ENCODE measurements at places on chromosomes 5 and 9. TPM values are rescaled to one million over a fixed set of nuclear protein-coding genes. Genes with fewer than 3 reads are reported as not detected.

Gene CEMIP2
- total RNA-seq: 382 TPM

Gene KCNV2
- not detected for total RNA-seq

Gene PPP1R26
- total RNA-seq: 7.6 TPM

Gene PCDHGB5
- total RNA-seq: 15.4 TPM
